ENCODE measurements at places on chromosomes 13 and 19.

DNA sequence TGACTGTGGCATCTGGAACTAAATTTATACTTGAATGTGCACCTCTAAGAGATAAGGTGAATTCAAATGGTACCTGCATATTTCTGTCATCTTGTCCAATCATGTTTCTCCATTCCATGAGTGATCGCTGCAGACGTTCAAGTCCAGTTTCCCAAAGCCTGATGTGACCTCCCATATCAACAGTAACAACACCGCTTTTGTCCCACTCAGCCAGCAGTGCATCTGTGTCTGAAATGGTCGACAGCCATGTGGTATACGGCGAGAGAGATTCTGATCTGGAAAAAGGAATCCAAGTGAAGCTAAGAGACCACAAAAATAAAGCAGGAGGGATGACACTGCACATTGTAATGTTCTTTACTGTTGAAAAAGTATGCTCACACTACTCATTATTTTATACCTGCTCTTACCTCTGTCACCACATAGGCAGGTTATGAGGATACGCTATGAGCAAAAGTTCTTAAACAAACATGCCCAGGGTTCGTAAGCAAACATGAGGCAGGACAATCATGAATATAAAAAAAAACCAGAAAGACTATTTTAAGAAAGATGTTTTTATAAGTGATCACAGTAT, 213.6 kb downstream of the RGCC start:
- no peak for DNase-seq

GRCh38 chr19:16541526-16542044, 652 bp downstream of the CHERP start:
- DNase-seq = no peak

DNA sequence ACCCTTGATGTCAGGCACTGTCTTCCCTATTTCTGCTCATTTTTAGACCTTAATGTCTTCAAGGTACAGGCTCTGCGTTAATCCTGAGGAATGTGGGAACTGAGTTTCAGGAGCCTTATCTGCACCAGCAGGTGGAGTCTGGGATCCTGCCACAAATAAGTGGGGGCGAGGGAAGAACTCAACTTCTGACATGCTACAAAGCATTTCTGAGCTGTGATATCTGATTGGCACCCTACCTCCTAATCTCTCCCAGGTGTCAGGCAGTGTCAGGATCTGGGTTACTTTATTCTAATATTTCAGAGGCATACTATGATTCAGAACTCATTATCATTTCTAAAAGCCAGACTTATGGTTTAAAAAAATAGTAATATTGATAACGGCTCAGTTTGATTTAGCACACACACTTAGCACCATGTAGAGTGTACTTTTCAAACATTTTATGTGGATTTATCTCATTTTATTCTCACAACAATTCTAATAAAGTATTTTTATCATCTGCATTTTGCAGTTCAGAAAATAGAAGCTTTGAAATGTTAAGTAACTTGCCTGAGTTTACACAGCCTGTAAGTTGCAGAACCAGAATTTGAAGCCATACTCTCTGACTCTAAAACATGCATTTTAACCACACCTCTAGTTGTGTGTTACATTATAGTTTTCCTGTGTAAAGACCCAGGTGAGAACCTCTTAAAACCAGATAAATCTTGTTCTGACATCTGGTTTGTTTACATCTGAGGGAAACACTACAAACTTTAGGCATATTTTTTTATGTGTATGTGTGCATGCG, 358.6 kb downstream of the TDRD3 start:
- no peak for DNase-seq

DNA sequence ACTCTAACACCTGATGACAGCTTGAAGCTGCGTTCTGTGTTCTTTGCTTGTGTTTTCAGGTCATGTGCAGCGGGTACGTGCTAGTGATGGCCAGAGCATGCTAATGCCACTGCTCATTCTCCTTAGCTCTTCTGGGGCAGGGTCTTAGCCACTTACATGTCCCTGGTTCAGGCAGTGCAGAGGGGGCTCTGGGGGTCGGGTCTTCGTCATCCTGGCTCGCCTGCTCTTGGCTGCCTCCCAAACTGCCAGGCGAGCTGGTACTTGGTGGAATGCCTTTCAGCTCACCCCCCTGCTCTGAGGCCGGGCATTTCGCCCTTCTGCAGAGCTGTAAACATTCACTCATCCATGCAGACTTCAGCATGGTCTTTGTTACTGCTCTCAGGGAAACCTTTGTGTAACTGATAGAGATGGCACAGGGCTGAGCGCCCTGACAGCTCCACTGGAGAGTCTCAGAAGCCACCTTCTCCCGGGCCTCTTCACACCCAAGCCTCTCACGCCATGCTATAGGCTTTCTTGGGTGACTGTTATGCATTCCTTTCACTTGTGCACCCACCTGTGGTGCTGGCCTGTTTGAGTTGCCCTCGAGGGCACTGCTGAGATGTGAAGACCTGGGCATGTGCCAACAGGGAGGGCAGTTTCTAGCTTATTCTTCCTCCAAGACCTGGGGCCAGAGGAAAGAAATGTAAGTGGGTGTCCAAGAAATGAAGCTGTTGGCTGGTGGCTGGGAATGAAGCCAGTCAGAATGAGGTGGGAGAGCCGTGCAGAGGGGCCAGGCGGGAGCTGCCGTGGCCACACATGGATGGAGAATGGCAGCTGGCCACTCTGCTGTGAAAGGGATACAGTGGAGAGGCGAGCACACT, 24.4 kb downstream of the FAM124A start:
- DNase-seq = no peak

DNA sequence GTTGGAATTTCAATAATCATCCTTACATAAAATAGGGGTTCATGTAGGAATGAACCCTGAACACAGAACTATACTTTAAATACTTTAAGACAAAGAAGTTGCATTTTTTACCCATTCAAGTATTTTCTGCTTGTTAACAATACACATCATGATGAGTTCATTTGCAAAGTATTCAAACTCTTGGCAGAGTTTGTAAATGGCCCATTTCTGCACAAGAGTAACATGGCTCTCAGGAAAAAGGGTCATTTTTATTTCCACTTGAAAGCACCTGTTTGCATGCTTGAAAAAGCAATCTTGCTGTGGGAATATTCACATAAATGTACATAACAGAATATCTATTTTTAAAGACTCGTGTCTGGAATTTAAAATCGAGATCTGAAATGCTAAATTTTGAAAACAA, 18.1 kb downstream of the ESD start:
- no peak for DNase-seq

- no peak for DNase-seq
Observed at GRCh38 chr13:20264271-20265018, 32.3 kb upstream of the GJB6 start.
